ENCODE measurements at places on chromosomes 4 and X. TPM values are rescaled to one million over a fixed set of nuclear protein-coding genes. Genes with fewer than 3 reads are reported as not detected.

- no peak for DNase-seq
These were observed 1.5 kb upstream of the RELL1 start for GRCh38 chr4:37687681-37688080.

The CENPVL2 gene
- 0.36 TPM for polyA plus RNA-seq

The MFSD8 gene
- polyA plus RNA-seq: 30.1 TPM

GRCh38 chrX:143437439-143437838, 79.8 kb downstream of the SPANXN3 start:
- no peak for DNase-seq

DNA sequence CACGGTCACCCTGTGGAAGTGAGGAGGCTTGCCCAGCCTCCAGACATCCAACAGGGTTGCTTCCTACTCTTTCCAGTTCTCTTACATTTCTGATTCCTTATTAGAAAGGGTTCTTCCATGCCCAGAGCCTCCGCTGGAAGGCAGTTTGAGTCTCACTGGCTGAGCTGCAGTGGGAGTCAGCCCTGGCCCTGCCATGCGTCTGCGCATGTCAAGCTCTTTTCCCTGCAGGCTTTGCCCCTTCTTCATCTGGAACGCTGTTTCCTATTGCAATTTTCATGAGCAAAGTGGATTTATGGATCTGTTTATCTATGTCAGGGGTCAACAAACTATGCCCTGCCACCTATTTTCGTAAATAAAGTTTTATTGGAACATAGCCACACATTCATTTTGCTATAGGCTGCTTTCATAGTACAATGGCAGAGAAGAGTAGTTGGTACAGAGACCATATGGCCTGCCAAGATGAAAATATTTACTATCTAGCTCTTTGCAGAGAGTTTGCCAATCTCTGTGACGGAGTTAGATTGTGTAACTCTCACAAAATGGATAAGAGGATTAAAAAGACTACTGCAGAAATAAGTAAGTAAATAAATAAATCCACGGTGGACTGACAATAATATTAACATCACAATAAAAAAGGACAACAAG, 3.9 kb upstream of the CHRNA9 start:
- DNase-seq: no peak

DNA sequence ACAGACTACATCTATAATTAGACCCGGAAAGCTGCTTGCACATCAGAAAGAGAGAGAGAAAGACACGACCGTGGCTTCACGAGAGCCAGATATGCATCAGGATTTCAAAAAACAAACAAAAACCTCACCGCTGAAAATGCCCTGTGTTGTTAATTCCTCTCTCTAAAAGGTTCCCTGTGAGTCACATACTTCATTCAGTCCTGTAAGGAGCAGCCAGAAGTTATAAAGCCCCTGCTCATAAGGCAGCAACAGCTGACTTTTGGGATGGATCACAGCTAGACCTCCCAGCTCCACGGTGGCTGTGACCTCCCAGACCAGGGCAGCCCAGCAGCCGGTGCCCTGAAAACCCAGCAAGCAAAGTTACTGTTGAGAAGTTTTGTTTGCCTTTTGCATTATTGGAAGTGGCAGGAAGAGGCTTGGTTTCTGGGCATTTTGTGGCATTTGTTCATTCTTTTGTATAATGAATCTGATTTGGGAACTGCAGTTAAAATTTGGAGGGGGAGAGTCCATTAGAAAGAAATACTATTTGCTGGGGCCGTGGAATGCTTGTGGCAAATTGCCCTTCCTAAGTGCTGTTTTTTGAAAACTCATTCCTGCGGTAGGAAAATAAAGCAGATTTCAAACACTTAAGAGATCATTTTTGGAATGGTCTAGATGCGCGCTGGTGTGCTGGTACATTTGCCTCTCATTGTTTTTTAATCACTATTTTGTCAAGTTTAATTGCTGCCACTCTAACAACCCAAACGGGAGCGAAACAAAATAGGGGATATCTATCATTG, 520.4 kb downstream of the BCOR start:
- DNase-seq: no peak

- DNase-seq: no peak
These were observed 21.8 kb downstream of the SPRY1 start for GRCh38 chr4:123418351-123418931.

DNA sequence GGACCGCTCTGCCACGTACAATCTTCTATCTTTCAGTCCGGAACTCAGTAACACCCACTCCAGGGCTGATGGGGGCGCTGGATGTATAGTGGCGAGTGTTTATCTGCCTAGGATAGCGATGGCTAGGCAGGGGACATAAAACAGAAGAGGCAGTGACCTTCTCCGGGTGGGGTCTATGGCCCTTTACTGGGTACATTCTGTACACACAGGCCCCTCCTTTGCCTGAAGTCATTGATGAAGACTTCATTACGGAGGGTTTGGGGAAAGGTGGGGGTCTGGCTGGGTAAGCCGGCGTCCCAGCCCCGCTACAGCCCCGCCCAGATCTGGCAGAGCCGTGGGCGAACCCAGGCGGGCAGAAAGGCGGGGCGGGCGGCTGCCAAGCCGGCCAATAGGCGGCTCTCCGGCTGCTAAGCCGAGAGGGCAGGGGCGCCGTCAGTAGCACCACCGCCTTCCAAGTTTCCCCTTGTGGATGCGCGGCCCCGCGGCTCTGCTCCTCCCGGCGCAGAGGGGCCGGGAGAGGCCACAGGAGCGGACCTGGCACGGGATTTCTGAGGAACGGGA, at the start of gene CHST7:
Gene CHST7, plus strand, starts transcription at position 435 of the 561 bp plus-strand sequence. CDS start 167 bp downstream, outside the sequence.
- no peak for DNase-seq

DNA sequence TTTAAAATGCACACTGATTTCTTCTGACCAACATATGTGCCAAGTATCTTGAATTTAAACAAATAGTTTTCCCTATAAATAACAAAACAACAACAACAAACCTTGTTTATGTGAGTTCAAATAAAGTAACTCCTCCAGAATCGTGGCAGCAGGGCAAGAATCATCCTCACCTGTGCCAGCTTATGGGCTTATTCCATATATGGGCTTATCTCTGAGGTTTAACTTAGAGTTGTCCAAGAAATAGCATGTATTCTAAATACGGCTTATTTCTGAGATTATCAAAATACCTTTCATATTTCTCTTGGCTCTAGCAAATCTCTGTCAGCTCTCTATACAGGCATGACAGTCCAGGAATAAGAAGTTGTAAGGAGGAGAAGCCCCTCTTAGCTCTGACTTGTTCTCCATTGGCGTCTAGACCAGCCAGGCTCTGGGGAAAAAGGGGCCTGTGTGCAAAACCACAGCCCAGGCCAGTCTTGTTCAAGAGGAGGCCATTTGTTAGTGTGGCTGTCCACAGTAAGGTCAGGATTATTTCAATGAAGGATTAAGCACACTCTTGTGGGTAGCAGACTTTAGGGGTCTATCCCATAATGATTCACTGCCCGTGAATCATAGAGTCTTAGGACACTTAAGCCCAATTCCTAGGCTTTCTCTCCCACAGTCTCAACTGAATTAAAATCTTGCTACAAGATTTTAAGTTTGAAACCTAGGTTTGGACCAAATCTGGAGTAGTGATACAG, 63.2 kb downstream of the FRAS1 start:
- DNase-seq: no peak

- DNase-seq: no peak
These were observed 194.4 kb upstream of the RPL34 start for GRCh38 chr4:108425988-108426387.

DNA sequence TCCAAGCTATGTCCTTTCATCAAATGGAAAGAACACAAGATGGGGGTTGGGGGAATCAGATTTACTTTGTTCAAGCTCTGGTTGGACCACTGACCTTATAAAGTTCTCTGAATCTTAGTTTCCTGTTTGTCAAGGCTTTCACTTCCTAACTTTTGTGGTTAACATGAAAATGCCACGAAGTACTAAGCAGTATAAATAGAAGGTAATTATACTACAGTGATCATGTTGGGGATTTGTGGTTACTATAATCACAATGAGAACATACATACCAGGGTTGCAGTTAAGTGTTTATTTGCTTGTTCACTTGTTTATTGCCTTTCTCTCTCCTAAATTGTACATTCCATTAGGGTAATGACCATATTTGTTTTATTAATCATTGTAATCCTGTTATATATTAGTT, 53.2 kb downstream of the SPRY1 start:
- DNase-seq: no peak

DNA sequence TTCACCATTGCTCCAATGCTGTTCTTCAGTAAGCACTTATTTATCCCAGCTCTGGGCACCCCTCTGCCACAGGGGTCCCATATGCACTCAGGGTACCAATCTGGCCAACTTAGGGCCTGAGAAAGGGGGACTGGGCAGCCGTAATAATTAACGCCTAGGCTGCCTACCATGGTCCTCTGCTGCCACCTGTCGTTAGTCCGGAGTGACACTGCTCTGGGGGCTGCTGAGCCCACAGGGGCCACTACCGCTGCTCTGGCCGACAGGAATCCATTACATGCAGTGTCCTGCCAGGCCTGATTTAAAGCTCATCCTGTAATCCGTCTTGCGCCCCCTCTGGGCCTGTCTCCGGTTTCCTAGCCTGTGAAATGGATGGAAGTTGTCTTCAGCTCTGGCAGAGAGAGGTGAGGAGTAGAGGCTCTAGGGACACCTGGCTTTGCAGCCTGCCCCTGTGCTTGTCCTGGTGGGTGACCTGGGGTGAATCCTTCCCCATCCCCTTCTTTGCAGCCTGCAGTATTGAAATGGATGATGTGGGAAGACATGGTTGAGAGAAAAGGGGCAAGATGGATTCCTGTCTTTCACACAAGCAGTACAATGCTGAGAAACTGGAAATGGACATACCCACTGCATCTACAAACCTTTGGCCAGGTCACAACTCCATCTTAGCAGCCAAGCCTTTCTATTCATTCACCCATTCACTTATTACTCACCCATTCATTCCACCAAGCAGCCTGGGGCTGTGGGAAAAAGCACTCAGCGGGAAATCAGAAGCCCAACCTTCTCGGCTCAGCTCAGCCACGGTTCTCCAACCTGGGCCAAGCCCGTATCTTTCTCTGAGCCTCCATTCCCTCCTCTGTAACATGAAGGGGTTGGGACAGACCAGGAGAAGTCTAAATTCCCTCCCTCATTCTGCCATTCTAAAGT, 116.3 kb upstream of the NALF2 start:
- peak; percentile 28 for DNase-seq

DNA sequence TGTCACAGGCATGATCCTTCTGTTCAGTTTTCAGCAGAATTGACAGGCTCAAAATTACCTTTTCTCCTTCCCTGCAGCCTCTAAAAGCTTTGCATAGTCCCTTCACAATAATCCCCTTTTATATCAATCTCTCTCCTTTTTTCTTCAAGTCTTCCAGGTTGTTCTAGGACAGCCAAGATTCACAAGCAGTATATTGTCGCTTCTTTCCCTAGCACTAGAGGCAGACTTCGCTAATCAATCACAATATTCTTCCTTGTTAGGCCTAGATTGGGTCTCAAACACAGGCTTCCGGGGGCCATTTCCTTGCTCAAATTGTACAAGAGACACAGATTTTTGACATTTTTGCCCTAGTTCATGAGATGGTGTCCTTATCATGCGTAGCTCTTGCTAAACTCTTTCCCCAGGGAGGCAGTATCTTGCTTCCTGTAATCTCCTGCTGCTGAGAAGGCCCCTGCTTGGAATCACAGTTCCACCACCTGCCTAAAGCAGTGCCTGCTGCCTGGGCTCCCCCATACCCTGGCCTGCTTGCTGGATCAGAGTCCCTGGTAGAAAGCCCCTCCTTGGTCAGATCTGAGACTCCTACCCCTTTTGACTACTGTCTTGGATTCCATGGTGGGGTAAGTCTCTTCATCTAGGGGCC, 57.3 kb downstream of the DMP1 start:
- no peak for DNase-seq

The TCEAL2 gene
- polyA plus RNA-seq: 24.7 TPM

The ZAR1 gene
- not detected for polyA plus RNA-seq

DNA sequence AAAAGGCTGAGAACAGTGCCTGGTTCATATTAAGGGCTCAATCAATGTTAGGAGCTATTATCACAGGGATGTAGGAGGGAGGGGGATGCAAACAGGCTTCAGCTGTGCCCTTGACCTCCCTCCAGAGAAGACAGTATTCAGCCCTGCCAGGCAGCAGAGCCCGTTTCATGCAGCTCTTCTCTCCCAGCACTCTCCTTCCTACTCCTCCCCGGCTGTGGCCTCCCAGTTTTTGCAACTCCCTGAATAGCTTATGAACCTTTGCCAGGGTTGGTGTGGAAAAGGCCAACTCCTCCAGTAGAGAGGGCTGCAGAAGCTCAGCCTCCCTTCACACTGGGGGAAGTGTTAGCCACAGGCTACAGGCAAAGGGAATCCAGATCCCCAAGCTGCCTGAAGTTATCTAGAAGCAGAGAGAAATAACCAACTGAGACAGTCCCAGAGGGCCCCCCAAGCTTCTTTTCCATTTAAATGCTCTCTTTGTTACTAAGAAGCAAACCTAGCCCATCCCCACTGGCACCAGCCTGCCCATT, 31.7 kb upstream of the APLN start:
- DNase-seq: no peak

The SSX1 gene
- not detected for polyA plus RNA-seq

The AKAP14 gene
- 0.55 TPM for polyA plus RNA-seq

GRCh38 chr4:64781737-64782326, 372.6 kb upstream of the TECRL start:
- peak; percentile 12 for DNase-seq

DNA sequence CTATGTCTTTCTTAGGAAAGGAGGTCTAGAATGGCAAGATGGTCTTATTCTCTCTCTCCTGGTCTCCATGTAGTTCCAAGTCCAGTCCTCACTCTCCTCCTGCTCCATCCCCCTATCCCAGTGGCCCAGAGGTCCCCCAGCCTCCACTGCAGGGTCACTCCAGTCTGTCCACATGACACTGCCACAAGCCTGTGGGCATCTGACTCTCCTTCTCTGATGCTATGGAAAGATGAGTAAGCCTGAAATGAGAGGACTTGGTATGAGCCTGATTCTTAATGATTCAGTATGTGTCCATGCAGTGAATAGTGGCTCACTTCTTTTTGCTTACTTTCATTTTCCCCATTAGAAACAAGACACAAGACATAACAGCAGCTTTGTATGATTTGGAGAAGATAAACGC, 516.8 kb upstream of the ADGRL3 start:
- DNase-seq: no peak

The DTHD1 gene
- polyA plus RNA-seq: 0.04 TPM

The ANOS1 gene
- polyA plus RNA-seq: 9.7 TPM

DNA sequence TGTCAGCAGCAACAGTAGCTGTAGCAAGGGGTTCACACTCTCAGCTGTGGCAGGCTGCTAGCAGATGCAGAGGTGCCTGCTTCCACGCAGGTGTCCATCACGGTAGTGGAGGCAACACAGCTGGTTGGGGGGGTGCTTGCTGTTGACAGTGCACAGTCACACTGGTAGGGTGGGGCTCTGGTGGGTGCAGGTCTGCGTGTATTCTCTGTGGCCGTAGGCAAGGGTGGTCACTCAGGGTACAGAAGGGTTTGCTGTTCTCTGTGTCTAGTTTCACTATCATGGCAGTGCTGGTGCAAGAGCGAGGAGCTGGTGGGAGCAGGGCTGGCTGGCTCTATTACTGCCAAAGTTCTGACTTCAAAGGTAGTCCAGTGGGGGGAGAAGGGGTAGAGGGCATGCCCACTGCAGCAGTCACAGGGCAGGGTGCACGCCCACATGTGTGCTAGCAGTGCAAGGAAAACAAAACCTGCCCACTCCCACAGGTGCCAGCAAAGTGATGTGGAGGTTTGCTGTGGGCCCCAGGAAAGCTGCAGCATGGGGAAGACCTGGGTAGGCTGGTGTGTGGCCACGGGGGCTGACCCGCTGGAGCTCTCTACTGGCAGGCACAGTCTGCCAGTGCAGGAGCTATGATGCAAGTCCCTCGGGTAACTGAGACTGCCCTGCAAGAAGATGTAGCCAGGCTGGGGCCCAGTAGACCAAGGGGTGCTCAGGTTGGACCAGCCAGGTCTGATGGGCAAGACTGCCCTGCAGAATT, 21.6 kb upstream of the WDR17 start:
- DNase-seq: no peak

All from right renal pelvis (tissue), 4 donors.